Esophagus muscularis mucosa (tissue), 4 donors: ENCODE measurements at places on chromosomes 2 and 18. TPM values are rescaled to one million over a fixed set of nuclear protein-coding genes. Genes with fewer than 3 reads are reported as not detected.

- no peaks in the 10 kb centered on the region for H3K27me3 ChIP-seq
- H3K27ac ChIP-seq, result no peak overlapping the region
- DNase-seq, result no peak
- H3K4me1 ChIP-seq, result peaks cover 36% of the 10 kb centered on the region
- no peaks in the 10 kb centered on the region for H3K36me3 ChIP-seq
These were observed 42.4 kb upstream of the BIN1 start for GRCh38 chr2:127149384-127149783.

- peaks cover 69% of the 10 kb centered on the region for H3K27me3 ChIP-seq
- no peaks in the 10 kb centered on the region for H3K36me3 ChIP-seq
- peak; percentile 90 for DNase-seq
- peaks cover 49% of the 10 kb centered on the region for H3K4me1 ChIP-seq
- peak within 1 kb of the TSS; percentile 74 for H3K4me3 ChIP-seq
These were observed at the start of gene SATB2 for GRCh38 chr2:199457147-199458008. Gene SATB2 (minus strand): TSS chr2:199457939. CDS start chr2:199456037, 1,902 bp downstream.

DNA sequence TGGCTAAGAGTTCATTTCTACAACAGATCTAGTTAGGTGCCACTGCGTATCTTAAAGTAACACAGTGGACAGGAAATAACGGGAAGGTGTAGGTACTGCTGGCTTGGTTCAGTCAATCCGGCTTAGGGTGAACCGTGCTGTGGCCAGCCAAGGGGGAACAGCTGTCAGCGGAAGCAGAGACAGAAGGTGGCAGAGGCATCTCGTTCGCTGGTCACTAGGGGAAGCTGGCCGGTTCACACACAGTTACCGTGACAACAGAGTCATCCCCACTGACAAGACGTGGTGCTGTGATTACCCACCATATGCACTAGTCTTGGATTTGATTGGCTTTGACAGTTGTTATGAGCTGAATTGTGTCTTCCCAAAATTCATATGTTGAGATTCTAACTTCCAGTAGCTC is 58.8 kb upstream of the HDAC4 start:
- H3K27me3 ChIP-seq, result no peaks in the 10 kb centered on the region
- DNase-seq, result peak; percentile 34
- H3K27ac ChIP-seq, result no peak overlapping the region
- H3K4me1 ChIP-seq, result peaks cover 22% of the 10 kb centered on the region

- H3K4me3 ChIP-seq, result no peak overlapping the region
- H3K27ac ChIP-seq, result no peak overlapping the region
- H3K4me1 ChIP-seq, result no peaks in the 10 kb centered on the region
- no peak for DNase-seq
These were observed 52.9 kb downstream of the EN1 start for GRCh38 chr2:118794546-118794945.

The LYG2 gene
- total RNA-seq, result not detected

GRCh38 chr2:77391119-77391518 is 131.1 kb downstream of the LRRTM4 start:
- no peaks in the 10 kb centered on the region for H3K4me1 ChIP-seq
- H3K4me3 ChIP-seq, result no peak overlapping the region
- no peak overlapping the region for H3K27ac ChIP-seq

GRCh38 chr2:216519154-216519762 is 20.6 kb downstream of the RPL37A start:
- H3K36me3 ChIP-seq, result no peaks in the 10 kb centered on the region
- H3K27ac ChIP-seq, result no peak overlapping the region
- H3K4me1 ChIP-seq, result peaks cover 3% of the 10 kb centered on the region
- no peak for DNase-seq
- no peaks in the 10 kb centered on the region for H3K27me3 ChIP-seq

- H3K4me1 ChIP-seq, result no peaks in the 10 kb centered on the region
- DNase-seq, result no peak
- no peak overlapping the region for H3K4me3 ChIP-seq
- H3K36me3 ChIP-seq, result peaks cover 10% of the 10 kb centered on the region
- no peak overlapping the region for H3K27ac ChIP-seq
- H3K27me3 ChIP-seq, result no peaks in the 10 kb centered on the region
These were observed 39.3 kb downstream of the THOC1 start for GRCh38 chr18:228586-228985.

The EGR4 gene
- 0.17 TPM for total RNA-seq

The TSPYL6 gene
- total RNA-seq, result not detected

DNA sequence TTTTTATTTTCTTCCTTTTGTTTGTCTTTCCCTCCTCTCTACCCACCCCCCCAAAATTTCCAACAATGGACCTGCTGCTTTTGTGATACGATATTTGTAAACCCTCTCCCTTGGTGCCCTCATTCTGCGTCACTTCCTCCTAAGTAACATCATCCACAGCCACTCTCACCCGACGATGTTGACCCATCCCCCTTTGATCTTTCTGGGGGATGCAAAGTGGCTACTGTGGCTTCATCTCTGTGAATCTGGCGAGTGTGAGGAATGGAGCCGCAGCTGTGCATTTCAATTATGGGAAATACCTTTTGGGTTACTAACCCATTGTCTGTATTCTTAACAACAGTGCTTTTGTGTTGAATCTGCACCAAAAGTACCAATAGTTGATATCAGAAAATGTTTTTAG is 19.4 kb downstream of the ANTXR1 start:
- H3K27ac ChIP-seq, result no peak overlapping the region
- H3K4me3 ChIP-seq, result no peak overlapping the region
- H3K36me3 ChIP-seq, result no peaks in the 10 kb centered on the region
- no peaks in the 10 kb centered on the region for H3K27me3 ChIP-seq
- peak; percentile 83 for DNase-seq

DNA sequence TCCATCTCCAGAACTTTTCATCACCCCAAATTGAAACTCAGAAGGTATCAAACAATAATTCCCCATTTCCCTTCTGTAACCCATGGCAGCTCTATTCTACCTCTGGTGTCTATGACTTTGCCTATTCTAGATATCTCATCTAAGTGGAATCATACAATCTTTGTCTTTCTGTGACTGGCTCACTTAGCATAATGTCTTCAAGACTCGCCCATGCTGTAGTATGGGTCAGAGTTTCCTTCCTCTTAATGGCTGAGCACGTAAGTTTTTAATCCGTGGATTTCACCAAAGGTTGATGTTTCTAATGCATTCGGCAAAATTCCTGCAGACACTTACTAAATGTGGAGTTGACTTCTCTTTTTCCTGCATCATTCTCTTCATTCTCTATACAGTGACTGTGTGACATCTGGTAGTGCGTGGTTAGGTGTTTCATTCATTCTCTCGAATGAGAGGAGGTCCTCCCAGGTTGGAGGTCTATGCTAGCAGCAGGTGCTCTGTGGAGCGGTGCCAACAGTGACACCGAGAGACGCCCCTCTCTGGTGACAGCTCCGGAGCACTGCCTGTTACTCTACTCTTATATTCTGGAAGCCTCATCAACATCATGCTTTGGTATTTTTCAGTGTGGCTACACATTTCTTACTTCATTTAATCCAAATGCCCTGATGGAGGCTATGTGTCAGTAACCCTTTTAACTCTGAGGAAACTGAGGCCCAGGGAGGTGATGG is 50.1 kb downstream of the ATOH8 start:
- H3K27ac ChIP-seq, result no peak overlapping the region
- no peak overlapping the region for H3K4me3 ChIP-seq
- H3K27me3 ChIP-seq, result no peaks in the 10 kb centered on the region
- DNase-seq, result no peak
